ENCODE measurements at places on chromosomes 7 and 10.

DNA sequence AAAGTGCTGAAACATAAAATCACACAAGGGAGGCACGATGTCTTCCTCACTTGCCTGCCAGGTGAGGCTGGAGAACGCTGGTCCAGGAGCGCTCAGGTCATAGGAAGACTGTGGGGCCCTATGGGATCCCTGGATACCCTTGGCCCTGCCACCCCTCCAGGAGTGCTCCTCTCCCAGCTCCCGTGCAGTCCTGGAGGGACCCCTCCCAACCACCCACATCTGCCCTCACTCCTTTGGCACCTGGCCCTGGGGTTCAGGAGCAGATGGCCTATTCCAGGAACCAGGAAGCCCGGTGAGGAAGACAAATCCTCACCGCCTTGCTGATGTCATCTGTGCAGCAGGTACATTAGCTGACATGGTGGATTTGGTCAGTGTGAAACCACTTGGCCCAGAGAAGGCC lies 3.7 kb upstream of the CXCL12 start:
- no peak for DNase-seq

GRCh38 chr7:131692131-131692960 lies 135.9 kb upstream of the PODXL start:
- no peak for DNase-seq

- DNase-seq, result no peak
Observed at GRCh38 chr10:43200538-43201390, 62.5 kb downstream of the CSGALNACT2 start.

DNA sequence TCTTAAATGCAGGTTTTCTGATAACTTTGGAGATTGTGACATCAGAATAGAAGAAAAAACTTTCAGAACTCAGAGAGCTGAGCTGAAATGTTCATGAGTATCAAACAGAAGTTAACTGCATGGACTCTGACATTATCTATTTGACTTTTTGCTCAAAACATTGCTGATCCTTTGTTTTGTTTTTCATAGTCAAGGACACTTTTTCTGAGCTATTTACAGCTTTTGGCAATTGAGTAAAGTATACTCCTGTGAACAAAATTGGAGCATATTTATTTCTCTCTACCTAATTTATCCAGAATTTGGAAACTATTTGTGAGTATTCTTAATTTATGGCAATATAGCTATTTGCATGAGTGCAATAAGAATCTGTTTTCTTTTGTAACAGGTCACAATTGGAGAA lies 11.1 kb downstream of the KCP start:
- DNase-seq, result no peak

- no peak for DNase-seq
Observed at GRCh38 chr10:101545898-101546297, 42.2 kb downstream of the POLL start.

GRCh38 chr7:151780631-151781030 lies 96.3 kb downstream of the PRKAG2 start:
- DNase-seq, result no peak

DNA sequence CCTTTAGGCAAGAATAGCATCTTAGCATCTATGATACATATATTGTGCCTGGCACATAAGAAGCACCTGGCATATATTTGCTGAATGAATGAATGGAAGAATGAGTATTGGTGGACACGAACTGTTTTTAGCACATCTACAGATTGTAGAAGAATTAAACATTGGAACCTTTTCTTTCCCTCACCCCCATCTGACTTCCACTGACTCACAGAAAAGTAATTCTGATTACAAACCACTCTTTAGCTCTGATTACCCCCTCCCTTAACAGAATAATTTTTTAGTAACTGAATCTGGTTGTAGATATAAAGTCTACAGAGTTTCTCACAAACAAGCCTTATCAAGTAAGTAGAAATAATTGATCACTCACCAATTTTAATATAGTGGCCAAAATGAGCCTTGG lies 31.9 kb downstream of the SLC26A4 start:
- no peak for DNase-seq

- no peak for DNase-seq
Observed at GRCh38 chr7:24880886-24881285, 99.1 kb downstream of the OSBPL3 start.

GRCh38 chr7:25122373-25122772 lies 2.7 kb downstream of the CYCS start:
- no peak for DNase-seq

DNA sequence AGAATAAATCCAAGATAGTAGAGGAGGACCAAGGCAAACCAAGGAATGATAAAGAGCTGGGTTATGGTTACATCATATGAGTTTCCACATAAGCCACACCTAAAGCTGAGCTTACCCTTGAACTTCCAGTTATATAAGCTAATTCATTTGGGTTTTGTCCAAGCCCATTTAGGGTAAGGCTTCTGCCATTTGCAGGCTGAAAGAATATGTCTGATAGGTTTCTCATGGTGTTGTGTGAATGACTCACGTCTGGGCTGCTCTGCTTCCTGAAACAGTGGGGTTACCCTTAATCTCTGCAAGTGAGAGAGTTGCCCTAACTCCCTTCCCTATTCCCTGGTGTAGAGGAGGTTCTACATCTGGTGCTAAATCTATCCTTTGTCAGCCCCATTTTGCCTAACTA lies 60.8 kb downstream of the PTTG1IP2 start:
- DNase-seq, result no peak

- no peak for DNase-seq
Observed at GRCh38 chr7:44977959-44978335, 868 bp downstream of the MYO1G start.

GRCh38 chr7:101565601-101566209 lies 63.4 kb downstream of the MYL10 start:
- no peak for DNase-seq

- no peak for DNase-seq
Observed at GRCh38 chr7:116678780-116679179, 6.8 kb downstream of the MET start.

DNA sequence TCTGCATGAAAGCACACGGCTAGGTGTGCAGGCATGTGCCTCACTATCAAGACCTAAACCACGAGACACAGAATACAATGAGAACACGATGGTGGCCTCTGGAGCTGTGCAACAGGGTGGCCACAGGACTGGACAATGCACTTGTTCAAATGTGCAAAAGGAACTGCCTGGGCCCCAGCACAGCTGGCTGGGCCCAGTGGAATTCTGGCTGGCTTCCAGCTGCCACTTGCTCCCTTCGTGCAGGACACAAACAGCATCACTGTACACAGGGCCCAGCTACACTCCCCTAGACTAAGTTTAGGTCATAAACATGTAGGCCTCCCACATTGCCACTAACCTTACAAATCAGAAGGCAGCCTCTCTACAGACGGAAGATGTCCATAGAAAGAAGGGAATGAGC lies 23.4 kb downstream of the DOCK4 start:
- no peak for DNase-seq

DNA sequence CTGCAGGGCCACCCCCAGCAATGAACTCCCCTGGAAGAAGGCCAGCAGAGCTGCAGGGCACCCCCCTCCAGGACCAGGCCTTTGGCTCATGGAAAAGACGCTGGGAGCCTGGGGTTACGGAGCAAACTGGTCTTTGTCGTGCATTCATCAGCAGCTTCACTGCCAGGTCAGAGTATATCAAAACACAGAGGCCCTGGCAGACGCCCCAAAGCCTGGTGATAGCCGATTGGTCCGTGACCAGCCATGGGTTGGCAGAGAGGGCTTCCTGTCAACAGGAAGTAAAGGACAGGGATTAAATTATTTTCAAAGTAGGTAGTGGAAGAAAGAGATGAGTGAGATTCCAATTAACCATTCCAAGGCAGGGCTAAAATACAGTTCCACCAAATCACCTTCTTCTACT lies 9.0 kb downstream of the PRKAG2 start:
- no peak for DNase-seq

GRCh38 chr7:97818066-97818663 lies 54.0 kb downstream of the ASNS start:
- no peak for DNase-seq

DNA sequence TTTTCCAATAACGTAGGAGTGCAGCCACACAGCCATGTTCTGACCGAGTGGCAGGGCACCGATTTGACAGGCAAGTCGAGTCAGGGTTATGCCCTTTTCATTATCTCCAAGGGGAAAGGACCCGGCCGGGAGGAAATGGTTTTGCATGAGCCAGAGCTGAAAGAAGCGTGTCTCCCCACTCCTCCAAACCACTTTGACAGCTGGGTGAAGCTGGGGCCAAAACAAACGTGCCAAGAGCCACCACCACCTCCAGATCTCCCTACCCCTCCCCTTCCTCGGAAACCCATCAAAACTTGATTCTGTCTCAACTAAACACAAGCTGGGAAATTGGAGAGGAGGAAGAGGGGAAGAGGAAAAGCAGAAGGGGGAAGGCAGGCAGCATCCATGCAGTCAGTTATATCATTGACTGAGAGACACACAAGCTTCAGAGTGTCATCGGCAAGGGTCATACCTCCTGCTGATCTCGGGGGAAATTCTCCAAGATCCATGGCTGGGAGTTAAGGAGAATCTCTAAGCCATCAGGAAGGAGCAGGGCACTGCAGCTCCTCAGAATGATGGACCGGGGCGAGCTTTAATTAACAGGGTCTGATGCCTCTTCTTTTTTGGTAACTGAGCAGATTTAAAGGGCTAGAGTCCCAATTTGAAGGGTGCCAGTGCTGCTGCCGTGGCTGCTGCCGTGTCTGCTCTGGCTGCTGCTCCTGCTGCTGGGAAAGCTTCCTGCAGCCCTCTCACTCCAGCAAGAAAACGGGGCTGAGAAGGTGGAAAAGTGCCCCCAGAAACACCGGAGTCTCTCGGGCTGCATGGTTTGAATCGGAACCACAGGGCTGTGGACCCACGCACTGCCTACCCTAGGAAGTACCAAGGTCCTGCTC lies 34.7 kb upstream of the CALN1 start:
- DNase-seq, result no peak

GRCh38 chr10:31751738-31752080 lies 176.9 kb downstream of the ARHGAP12 start:
- DNase-seq, result no peak

DNA sequence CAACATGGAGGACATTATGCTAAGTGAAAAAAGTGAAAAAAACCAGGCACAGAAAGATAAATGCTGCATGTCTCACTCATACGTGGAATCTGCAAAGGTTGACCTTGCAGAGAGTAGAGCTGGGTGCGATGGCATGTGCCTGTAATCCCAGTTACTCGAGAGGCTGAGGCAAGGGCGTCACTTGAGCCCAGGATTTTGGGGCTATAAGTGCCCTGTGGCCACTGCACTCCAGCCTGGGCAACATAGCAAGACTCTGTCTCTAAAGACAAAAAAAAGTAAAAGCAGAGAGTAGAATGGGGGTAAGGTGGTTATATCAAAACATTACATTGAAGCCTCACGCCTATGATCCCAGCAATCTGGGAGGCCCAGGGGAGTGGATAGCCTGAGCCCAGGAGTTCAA lies 22.8 kb downstream of the CBX3 start:
- no peak for DNase-seq

DNA sequence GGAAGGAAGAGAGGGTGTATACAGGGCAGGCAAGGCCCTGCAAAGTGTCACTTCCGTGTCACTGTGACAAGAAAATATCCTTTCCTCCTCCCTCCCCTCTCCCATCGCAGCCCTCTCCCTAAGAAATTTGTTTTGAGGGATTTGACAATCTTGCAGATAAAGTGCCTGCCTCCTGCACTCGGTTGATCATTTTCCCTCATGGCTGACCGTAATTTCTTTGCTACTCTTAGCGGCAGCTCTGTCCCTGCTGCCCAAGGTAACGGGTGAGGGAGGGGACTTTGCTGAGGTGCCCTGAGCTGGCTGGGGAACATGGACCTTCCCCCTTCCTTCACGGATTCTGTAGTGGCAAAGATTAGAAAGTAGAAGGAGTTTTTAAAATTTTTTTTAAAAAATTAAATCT lies 179.1 kb downstream of the TCF7L2 start:
- DNase-seq, result no peak

DNA sequence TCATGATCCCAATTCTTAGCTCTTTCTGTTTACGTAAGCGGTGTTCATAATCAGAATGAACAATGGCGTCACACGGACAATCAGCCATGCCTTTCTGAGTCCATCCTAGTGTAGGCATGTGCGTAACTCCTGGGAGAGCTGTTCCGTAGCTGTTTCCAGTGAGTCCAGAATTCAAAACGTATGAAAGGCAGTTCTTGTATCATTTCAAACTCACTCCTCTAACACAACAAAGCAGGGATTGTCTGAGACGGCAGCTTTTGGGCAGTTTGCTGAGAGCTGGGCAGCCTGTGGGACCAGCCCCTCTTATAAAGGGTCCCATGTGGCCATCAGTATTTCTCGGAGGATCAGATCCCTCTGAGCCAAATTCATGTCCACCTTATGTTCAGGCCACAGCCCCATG lies 43.4 kb downstream of the PSPH start:
- no peak for DNase-seq

DNA sequence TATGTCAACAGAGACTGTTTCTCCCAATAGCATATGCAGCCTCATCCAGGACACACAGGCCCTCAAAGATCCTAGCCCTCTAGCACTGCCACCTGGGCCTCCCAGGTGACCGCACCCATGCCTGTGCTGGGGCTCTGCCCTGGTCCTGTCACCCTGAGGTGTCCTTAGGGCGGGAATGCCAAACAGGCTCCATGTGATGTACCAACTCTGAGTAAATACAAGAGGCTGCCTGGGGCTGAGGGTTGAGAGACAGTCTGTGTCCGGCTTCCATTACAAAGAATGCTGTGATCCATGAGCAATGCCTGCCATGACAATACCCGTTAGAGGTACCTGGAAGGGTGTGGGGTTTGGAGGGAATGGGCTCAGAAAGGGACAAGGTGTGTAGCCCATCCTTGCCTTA lies 83.0 kb upstream of the KAT6B start:
- DNase-seq, result no peak

DNA sequence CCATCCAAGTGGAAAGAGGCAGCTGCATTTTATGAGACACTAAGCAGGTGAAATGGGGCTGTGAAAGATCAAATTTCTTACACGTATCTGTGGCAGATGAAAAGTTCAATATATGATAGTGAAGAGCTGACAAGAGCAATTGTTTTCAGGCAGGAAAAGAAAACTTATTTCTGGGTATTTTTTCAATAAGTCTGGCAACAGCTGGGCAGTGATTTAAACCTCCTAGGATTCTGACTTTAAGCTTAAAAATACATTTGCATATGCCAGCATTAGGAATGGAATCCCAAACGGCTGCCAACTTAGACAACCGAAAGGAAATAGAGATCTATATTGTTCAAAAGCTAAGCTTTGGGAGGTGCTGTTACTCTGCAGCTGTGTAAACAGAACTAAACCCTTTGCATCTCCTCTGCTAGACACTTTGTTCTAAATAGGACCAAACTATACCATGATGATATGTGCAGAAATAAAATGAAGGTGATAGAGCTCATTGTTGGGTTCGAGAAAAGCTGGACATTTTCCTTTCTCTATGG lies 26.1 kb downstream of the DYNC1I1 start:
- DNase-seq, result no peak

DNA sequence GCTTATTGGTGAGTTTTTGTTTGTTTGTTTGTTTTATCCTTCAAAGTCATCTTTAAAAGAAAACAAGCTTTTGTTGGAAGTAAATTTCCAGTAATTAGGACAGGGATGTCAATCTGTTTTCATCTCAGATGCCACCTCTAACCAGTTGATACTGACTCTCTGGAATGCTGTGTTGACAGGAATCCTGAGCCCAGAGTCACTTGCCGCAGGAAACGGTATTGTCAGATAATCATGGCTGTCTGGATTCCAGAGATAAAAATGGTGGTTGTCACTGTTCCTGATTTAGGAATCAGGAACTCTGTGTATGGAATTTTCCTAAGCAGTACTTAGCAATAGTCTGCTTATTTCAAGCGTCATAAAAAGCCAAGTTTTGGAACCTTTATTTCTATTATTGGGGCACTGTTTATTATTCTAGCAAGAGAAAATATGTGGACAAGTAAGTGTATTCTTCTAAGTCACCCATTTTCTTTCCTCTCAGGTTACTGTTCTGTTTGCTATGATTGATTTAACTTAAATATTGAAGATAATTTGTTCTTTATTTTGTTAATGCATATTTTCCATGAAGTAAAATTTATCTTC lies 39.2 kb downstream of the CDC123 start:
- DNase-seq, result no peak

Measured in activated CD8-positive, alpha-beta memory T cell treated with anti-CD3 and anti-CD28 coated beads for 1 hour (primary cell).